ENCODE measurements at places on chromosomes 2 and 18.

DNA sequence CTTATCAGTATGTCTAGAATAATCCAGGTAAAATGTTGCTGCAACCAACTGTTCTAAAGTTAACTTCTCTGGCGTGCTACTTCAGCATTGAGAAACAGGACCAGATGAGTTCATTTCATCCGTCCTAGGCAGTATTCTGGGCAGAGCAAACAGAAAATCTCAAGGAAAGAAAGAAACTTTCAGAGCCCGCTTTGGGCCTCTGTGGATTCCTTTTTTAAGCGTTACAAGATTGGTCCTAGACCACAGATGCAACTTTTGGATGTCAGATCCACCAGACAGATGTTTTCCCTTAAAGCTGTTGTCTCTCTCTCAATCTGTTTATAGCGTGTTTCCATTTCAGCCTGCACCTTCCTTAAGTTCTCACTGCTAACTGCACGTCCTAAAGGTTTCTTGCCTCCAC is 75.0 kb downstream of the BCL2 start:
- DNase-seq: no peak

- no peak for DNase-seq
These were observed 29.8 kb downstream of the MGAT5 start for GRCh38 chr2:134283661-134284060.

DNA sequence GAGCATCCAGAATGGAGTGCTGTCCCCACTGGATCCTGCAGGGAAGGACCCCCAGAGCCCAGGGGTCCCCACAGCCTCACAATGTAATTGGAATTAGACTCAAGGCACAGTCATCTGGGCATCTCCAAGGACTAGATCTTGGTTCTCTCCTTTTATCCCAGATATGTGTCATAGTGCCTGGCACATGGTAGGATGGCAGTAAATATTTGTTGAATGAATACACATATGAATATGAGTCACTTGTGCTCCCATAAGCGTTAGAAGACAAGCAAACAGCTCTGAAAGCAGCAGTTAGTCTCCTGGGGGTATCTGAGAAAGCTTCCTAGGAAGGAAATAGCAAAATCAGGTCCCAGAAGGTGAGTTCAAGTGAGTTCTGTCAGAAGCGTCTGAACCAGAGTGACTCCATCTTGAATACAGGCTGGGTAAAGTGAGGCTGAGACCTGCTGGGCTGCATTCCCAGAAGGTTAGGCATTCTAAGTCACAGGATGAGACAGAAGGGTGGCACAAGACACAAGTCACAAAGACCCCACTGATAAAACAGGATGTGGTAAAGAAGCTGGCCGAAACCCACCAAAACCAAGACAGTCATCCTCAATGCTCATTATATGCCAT is 234.1 kb upstream of the ID2 start:
- no peak for DNase-seq

DNA sequence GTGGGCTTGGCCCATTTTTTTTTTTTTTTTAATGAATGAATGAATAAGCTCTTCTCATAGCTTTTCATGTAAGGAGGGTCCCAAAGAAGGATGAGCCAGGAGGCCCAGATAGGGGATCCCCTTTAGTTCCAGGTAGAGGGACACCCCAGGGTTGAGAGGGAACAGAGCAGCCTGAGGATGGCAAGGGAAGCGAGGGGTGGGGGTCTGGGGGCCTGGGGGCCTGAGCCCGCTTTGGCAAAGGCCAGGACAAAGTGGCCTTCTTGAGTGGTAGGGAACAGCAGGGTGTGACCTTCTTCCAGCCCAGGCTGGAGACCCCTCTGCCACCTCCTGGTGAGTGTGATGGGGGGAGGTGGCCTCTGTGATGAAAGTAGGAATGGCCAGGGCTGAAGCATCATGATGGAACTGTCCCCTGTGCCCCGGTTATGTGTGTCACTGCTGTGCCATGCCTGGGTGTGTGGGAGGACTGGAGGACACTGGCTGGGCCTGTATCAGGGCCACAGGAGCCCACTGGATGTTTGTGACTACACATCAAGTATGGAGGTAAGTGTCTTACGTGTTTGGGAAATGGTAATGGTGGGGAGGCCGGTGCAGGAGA is 263.5 kb upstream of the HDAC4 start:
- DNase-seq: no peak

DNA sequence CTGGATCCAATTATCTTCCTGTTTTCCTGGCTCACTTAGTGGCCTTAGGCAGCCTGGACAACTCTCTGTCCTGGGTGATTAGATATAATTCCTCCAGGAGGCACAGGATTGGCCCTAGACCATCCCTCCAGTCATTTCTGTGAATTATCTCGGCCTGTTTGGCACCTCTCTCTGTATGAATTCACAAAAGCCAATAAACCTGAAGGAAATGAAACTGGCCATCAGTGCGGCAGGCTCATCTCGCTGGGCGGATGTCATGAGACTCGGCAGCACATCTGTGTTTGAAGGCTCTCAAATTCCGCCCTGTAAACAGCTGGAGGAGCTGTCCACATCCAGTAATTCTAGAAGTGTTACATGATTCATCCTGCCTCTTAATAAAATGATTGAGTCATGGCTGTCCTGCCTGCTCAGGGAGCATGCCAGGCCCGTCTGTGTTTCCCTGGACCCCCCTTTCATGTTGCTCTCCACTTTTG is 38.6 kb downstream of the ACOXL start:
- no peak for DNase-seq

GRCh38 chr2:16201848-16202247 is 261.5 kb downstream of the MYCN start:
- no peak for DNase-seq

- DNase-seq: no peak
These were observed 122.0 kb upstream of the MYCN start for GRCh38 chr2:15818318-15818753.

All from cortex of kidney (tissue), 1 donor.